ENCODE measurements at places on chromosomes 3 and 15.

- no peak for DNase-seq
Measured at GRCh38 chr3:50605901-50606326, 5.7 kb downstream of the CISH start.

- peak; percentile 54 for DNase-seq
Measured at GRCh38 chr3:123584284-123584987, 417 bp downstream of the HACD2 start.

DNA sequence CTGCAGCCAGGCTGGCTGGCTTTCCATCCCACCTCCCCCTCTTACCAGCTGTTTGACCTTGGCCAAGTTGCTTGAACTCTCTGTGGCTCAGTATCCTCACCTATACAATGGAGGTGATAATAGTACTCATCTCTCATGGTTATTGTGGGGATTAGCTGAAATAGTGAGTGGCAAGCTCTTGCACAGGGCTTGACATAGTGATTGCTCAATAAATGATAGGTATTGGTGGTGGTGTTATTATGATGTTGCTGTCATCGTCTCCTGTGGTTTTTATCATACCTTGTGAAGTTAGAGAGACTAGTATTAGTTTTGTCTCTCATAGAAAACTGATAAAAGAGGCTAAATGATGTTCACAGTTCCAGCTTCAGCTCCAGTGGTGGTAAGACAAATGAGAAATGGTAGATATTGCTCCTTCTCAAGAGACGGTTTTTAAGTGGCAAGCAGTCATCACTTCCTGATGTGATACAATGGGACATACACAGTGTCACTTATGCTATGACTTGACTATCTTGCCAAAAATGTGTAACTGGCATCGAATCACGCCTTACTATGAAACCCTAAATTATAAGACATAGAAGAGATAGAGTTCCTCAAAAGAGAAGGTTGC is 12.1 kb upstream of the UBE2E1 start:
- DNase-seq, result no peak

DNA sequence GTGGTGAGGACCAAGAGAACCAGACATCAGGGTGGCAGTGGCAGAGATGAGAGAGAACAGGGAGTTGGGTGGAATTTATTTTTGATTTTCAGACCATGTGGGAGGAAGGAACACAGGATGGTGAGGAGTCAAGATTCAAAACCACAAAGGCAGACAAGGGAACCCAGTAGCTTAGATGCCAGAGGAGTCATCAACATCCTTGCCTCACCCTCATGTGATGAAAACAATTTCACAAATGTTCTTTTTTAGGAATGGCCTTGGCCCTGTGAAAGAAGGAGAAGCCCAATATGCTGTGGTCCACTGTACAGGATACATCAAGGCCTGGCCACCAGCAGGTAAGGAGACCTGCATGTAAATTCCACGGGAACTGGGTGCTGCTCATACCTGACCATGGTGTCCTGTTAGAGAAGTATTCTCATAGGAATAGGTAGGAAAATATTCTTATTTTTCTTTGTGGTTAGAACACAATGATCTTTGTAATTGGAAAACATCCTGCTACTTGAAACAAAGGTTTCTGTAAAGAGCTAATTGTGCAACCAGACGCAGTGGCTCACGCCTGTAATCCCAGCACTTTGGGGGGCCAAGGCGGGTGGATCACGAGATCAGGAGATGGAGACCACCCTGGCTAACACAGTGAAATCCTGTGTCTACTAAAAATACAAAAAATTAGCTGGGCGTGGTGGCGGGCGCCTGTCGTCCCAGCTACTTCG is 110.0 kb downstream of the ARNT2 start:
- DNase-seq, result no peak

DNA sequence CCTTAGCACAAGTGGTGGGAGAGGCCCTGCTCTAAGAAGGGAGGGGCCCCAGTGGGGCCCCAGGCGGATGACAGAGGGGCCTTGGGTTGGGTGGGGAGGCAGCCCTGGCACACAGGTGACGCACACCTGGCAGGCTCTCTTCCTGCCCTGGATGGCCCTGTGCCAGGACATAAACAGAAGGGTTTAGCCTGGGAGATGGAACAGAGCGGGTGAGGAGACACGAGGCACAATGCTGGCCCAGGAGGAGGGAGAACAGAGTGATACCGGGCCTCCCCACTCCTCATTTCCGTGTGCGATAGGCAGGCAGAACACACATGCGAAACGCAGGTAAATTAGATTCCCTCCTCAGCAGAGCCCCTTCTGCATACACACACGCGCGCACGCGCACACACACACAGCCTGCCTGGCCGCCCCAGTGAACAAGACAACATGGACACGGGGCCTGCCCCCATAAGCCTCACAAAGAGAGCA is 39.8 kb downstream of the IDH2 start:
- DNase-seq, result no peak

DNA sequence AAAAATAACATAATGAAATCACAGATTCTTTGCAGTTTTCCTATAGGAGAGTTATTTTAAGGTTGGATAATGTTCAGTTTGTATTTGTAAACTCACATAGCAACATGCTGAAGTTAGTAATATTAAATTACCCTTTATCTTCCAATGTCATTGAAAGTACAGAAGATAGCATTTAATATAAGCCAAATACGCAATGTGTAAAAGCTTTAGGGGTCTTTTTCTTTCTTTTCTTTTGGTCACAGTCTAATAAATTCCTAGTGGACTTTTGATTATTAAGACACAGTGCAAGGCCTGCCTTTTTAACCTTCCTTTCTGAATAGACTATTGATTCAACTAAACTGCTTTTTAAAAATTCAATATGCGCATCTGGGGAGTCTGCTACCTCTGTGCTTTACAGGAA is 79.3 kb downstream of the OTOL1 start:
- DNase-seq, result no peak

DNA sequence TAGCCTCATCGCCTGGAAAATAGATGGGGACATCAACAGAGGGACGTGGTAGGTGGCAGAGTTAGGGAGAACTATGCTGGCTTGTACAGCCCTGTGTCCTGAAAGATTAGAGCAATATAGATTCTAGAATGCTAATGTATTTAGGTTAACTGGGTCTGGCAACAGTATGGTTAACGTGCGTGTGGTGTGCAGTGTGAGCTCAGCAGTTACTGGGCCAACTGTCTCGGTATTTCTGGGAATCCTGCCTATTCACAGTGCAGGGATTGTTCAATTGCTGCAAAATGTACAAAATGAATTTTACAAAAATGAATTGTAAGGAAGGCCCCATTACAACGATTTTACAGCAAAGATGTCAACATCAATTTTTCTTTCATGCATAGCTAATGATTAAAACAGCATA is 20.6 kb downstream of the MEIS2 start:
- DNase-seq, result peak; percentile 79

DNA sequence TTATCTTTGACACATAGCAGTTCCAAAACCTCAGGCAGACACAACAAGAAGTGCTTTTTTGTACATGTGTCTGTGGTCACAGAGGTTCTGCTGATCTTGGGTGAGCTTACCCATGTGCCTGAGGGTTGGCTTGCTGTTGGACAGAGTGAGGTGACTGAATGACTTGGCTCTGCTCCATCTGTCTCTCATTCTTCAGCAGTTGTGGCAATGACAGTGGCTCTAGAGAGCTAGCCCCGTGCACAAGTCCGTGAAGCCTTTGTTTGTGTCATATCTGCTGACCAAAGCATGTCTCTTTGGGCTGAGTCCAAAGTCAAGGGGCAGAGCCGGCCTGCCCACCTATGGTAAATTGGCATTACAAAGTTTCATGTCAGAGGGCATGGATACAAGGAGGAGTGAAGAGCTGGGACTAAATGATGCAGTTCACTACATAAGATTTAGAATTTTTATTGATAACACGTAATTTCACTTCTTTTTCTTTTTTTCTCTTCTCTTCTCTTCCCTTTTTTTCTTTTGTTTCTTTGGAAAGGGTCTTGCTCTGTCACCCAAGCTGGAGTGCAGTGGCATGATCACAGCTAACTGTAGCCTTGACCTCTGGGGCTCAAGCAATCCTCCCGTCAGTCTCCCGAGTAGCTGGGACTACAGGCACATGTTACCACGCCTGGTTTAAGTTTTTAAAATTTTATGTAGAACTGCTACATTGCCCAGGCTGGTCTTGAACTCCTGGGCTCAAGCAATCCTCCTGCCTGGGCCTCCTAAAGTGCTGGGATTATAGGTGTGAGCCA is 77.9 kb downstream of the ITPR1 start:
- no peak for DNase-seq

DNA sequence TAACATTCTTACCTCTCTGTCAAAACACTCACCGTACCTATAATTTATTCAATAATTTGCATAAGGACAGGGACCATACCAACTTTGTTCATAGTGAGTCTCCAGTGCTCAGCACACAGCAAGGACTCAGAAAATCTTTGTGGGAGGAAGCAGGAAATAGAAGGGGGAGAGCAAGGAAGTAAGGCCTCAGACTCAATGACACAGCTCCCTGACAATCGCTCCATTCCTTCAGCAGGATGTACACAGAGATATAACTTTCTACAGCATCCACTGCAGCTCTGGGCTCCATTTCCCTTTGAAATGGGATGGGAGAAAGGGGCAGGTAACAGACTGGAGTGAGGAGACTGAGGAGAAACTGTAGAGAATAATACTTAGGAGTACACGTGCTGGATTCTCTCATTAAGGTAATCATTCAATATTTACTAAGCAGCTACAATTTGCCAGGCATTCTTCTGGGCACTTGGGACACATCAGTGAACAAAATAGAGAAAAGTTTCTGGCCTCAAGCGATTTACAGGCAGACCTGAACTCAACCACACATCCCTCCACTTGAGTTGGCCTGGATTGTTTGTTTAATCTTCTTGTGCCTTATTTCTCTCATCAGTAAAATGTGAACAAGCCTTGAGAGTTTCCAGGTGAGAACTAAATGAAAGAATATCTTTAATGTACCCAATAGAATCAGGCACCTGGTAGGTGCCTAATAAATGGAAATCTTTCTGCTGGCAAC is 330.3 kb upstream of the THBS1 start:
- no peak for DNase-seq

DNA sequence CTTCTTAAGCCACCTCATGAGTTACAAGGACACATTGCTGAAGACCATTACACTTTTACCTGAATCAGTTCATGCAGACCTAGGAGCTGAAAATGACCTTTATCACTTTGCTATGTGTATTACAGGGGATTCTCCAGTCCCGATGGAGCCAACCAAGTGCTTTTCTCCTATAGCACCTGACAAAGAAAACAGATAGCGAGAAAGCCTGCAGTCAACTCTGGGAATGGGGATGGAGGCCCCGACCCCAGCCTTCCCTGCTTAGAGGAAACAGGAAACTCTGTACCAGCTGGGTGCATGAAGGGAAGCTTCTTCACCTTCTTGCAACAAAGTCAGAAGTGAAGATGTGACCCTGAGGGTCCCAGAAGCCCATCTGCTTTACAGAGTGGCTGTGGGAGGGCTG is 168.3 kb upstream of the SEMA6D start:
- DNase-seq, result no peak

DNA sequence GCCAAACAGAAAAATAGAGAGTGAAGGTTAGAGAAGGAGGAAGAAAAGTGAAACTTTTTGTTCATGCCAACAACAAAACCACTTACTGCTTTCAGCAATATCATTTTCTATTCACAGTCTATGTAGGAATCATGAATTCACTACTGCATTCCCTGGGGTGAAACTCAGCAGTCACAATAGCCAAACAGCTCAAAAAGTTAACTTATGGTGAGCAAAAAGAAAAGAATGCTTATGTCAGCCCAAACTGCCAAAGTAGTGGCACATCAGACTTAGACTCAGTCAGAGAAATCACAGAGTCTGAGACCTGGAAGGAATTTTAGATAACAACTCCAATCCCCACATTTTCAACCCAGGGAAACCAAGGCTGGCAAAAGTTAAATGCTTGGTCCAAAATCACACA is 238.7 kb upstream of the TMCO5A start:
- no peak for DNase-seq

GRCh38 chr3:10780922-10781321 is 35.1 kb upstream of the SLC6A11 start:
- no peak for DNase-seq

DNA sequence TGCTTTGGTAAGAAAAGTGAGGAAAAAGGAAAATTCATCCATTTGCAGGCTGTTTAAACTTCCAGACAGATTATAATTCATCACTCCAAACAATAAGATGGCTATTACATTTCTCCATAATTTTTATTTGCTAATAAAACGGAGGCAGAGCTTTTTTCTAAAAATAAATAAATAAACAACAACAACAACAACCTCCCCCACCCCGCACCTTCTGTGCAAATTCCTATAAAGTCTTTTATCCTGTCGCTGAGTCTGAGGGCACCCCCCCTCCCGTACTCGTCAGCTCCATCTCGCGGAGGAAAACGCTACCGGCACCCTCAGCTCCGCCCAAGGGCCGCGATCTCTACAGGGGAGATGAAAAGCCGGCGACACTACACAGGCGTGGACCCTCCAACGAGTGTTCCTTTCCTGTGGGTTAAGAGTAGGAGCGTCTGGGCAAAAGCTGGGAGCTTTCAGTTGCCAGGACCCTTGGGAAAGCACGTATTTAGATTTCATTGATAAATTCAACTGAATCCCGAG is 1.0 kb upstream of the ATP1B3 start:
- DNase-seq, result peak; percentile 92

All from G401 (cell line).